Mononuclear cell (primary cell): ENCODE measurements at places on chromosomes 4 and X. TPM values are rescaled to one million over a fixed set of nuclear protein-coding genes. Genes with fewer than 3 reads are reported as not detected.

The NLRP2B gene
- total RNA-seq: 0.10 TPM

The CXorf38 gene
- 29.8 TPM for total RNA-seq

The GK2 gene
- total RNA-seq: not detected

The HMX1 gene
- total RNA-seq: not detected

The TCEAL7 gene
- total RNA-seq: 0.21 TPM

The CCDC160 gene
- total RNA-seq: not detected

The SLC9B1 gene
- 3.4 TPM for total RNA-seq

The CFAP299 gene
- total RNA-seq: 0.10 TPM

The HTATSF1 gene
- total RNA-seq: 21.1 TPM

The UGT2B10 gene
- total RNA-seq: not detected
